ENCODE measurements at places on chromosomes 12 and 14.
A peak's percentile ranks its signal among the peaks of the same experiment; 100 is the strongest.

- DNase-seq = no peak
These were observed 20.5 kb upstream of the DUSP6 start for GRCh38 chr12:89372584-89373370.

GRCh38 chr12:10167599-10167998 lies 4.3 kb downstream of the OLR1 start:
- peak; percentile 56 for DNase-seq

GRCh38 chr14:64946310-64947045 lies 3.9 kb upstream of the GPX2 start:
- no peak for DNase-seq

DNA sequence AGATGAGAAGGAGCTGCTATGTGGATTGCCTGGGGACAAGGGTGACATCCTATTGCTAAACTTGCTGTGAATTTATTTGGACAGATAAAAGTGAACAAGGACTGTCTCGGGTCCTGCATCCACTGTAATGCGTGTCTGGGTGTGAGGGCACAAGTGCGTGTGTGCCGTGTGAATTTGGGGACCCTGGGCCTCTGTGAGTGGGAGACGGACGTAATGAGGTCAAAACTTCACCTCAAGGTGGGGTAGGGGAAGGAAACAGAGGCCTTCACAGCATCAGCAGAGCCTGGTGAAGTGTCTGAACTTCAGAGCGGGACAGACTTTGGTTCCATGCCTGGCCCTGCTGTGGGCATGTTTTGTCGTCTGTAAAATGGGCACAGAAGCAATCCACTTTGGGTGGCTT lies 14.8 kb downstream of the ASB2 start:
- DNase-seq = no peak

DNA sequence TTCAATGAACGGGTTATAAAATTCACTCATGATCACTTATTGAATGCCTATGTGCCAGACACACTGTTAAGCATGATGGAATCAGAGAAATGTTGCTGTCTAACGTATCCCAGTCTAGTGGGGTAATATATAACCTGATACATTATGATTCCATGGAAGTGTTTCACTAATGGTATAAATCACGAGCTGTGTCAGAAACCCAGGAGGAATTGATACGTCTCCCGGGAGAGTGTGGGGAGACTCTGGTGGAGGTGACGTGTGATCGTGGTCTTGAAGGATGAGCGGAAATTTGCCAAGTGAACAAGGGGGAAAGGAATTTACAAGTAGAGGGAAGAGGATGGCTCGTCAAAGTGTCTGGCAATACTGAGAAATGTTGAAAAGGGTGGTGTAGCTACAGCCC lies 26.5 kb downstream of the MANSC1 start:
- DNase-seq = no peak

DNA sequence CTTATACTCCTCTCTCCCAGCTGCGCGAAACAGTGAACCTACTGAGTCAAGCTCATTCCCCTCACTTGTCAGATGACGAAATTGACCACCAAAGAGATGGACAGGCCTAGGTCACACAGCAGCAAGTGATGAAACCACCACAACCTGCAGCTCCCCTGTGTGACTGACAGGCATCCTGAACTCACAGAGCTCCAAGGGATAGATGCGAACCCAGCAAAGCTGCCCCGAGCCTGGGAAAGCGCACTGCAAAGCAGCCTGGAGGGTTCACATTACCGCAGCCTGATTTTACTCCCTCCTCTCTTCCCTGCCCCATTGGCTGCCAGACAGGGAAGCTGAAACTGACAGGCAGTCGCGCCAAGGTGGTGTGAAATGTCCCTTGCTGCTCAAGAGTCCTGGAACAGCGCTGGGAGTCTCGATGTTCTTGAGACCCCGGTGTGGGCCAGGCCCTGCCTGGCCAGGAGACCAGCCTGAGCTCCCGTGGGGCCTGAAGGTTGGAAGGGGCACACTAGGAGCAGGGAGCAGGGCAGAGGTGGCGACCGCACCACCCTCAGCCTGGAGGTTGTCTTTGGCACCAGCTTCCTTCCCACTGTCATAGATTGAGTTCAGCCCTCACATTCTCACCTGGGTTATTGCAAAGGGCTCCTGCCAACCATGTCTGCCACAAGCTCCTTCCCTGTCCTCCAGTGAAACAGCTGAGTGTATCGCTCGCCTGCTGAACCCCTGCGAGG lies 36.3 kb downstream of the SNRNP35 start:
- DNase-seq = no peak

DNA sequence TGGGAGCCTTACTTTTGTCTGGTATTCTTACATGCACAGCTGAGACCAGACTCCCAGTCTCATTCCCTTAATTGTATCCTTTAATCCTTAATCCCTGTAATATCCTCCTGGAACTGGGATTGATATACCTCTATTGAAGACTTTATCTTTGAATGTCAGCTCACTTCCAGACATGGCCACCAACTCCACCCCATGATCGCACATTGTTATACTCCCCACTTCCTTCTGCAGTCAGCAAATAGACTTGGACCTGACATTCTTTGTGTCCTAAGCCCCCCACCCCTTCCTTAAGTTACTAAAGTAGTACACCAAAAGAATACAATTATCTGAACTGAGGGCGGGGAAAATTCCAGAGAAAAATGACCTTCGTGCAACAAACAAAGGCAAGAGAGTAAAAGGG lies 8.6 kb upstream of the OSBPL8 start:
- no peak for DNase-seq

GRCh38 chr12:125978286-125978685 lies 913.1 kb downstream of the AACS start:
- DNase-seq = no peak

DNA sequence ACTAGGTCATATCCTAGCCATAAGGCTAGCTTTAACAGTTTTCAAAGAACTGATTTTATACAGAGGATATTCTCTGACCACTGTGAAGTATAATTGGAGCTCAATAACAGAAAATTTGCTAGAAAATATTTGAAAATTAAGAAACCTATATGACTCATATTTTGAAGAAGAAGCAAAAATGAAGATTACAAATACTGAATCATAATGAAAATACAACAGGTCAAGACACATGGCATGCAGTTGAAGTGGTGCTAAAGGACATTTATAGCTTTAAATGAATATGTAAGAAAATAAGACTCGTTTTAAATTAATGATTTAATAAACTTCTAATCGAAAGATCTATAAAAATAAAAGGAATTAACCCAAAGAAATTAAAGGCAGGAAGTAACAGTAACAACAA lies 1234.6 kb downstream of the SLC16A7 start:
- DNase-seq = peak; percentile 14

GRCh38 chr14:63273129-63273528 lies 45.6 kb downstream of the GPHB5 start:
- DNase-seq = no peak

DNA sequence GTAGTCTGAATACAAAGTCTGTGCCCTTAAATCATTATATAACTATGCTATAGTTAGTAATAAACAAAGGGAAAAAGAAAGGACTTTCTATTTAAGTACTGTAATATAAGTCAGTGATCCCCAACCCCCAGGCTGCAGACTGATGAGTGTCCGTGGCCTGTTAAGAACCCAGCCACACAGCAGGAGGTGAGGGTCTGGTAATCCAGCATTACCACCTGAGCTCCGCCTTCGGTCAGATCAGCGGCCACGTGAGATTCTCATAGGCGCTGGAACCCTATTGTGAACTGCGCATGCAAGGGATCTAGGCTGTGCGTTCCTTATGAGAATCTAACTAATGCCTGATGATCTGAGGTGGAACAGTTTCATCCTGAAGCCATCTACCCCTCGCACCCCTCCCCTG lies 15.7 kb downstream of the NFYB start:
- no peak for DNase-seq

GRCh38 chr12:20262119-20262518 lies 106.2 kb upstream of the PDE3A start:
- no peak for DNase-seq

GRCh38 chr12:56103066-56103711 lies 1.2 kb upstream of the PA2G4 start:
- DNase-seq = no peak

DNA sequence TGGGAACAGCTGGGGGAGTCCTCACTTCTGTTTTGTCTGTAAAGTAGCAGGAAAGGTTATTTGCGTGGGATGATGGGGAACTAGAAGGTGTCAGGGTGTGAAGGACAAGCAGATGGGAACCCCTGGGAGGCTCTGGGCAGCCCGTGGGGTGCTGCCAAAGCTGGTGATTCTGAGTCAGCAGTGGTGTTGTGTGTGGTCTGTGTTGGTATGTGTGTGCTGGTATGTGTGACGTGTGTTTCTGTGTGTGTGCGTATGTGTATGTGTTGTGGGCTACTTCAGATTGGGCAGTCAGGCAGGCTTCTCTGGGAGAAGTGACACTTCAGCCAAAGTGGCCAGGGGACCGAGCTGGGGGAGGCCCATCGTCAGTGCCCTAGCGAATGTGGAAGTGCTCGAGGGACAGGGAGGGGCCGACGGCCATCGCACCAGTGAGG lies 15.3 kb upstream of the BDKRB2 start:
- peak; percentile 14 for DNase-seq

GRCh38 chr12:119710965-119711551 lies 43.1 kb downstream of the PRKAB1 start:
- no peak for DNase-seq

DNA sequence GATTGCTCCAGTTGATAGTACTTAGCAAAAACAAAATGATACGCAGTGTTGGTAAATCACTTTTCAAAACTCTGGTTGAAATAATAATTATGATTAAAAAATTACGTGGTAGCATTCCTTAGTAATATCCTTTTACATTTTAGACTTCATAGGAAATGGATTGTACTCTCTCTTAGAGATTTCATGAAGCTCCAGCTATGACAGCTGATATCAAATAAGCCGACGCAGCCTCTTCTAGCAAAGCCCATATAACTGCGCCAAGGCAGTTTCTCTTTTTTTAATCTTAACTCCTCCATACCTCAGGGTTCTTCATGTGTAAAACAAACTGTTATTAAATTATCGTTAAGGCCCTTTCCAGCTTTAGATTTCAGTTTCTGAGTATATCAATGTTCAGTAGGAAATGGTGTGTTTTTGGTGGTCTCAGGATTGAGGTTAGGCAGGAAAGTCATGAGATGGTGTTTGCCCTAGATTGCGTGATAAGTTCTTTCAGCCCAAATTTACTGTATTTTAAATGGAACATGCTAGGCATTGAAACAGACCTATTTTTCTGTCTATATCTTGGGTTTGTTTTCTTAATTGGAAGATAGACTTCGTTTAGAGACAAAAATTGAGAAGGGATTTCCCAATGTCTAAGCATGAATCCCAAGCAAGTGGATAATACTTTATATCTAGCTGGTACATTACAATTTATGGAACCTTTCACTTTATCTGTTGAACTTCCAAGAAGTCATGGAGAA lies 902 bp upstream of the CFL2 start:
- DNase-seq = no peak

- no peak for DNase-seq
These were observed 56.7 kb downstream of the PPFIBP1 start for GRCh38 chr12:27580561-27581330.

GRCh38 chr12:115871714-115872113 lies 405.8 kb downstream of the MED13L start:
- DNase-seq = peak; percentile 22

DNA sequence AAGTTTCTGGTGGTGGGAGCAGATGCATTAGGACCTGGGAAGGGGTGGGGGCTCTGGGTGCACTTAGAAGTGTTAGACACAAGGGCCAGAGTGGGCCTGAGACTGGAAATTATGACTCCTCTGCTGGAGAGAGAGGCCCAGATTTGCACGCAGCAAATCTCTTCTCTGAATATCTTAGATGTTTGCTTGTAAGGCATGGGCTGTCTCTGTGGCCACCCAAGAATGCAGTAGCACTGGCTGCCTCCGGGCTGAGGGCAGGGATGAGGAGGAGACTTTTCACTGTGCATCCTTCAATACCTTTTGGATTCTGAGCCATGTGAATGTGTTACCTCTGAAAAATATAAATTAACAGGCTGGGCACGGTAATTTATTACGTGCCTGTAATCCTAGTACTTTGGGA lies 14.0 kb upstream of the RABGGTA start:
- DNase-seq = peak; percentile 22

DNA sequence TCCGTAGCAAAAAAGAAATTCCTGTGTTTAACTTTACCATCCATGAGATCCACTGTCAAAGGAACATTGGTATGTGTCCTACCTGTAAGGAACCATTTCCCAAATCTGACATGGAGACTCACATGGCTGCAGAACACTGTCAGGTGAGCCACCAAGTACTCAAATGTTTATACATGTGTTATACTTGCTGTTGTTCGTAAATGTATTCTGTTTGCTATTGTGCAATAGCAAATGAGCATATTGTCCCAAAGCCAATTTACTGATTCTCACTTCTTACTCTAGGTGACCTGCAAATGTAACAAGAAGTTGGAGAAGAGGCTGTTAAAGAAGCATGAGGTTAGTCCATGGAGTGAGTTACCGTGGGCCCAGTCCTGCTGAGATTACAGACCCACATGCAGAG lies 9.4 kb downstream of the TRAFD1 start:
- DNase-seq = no peak

GRCh38 chr14:103378038-103378854 lies 7.0 kb upstream of the MARK3 start:
- no peak for DNase-seq

- DNase-seq = no peak
These were observed 619.9 kb downstream of the AACS start for GRCh38 chr12:125684968-125685790.

- DNase-seq = no peak
These were observed 55.6 kb upstream of the OAS1 start for GRCh38 chr12:112851024-112851777.

- peak; percentile 58 for DNase-seq
These were observed 126.9 kb upstream of the PRICKLE1 start for GRCh38 chr12:42716491-42716891.

DNA sequence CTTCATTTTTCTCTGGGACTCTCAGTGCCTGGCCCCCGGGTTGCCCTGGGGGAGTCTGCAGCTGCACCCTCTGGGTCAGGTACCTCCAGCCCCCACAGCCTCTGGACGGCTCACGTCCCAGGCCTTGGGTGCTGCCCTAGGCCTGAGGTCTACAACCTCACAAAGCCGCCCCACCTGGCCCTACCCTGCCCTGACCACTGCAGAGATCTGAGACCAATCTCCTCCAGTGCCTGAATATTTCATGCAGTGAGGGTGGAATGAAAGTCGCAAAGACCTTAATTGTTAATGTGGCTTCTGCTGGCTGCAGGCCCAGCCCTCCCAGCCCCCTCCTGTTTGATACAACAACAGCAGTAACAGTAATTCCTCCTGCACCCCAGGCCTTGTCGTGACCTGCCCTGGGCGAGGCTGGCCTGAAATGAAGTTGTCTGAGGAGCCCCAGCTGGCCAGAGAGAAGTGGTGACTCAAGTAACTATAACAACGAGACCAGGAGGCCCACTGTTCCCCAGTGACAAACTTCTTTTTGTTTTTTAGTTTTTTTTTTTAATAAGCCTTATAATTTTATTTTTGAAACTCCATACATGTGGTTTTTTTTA lies 8.8 kb upstream of the CCDC85C start:
- peak; percentile 69 for DNase-seq

All from adipocyte (in vitro differentiated cells).